ENCODE measurements at places on chromosomes 7 and 10. TPM values are rescaled to one million over a fixed set of nuclear protein-coding genes. Genes with fewer than 3 reads are reported as not detected.

MOGAT3 gene
- polyA plus RNA-seq: not detected

OPN4 gene
- not detected for polyA plus RNA-seq

PWWP2B gene
- 4.3 TPM for polyA plus RNA-seq

CRPPA gene
- polyA plus RNA-seq: 0.65 TPM

DNA sequence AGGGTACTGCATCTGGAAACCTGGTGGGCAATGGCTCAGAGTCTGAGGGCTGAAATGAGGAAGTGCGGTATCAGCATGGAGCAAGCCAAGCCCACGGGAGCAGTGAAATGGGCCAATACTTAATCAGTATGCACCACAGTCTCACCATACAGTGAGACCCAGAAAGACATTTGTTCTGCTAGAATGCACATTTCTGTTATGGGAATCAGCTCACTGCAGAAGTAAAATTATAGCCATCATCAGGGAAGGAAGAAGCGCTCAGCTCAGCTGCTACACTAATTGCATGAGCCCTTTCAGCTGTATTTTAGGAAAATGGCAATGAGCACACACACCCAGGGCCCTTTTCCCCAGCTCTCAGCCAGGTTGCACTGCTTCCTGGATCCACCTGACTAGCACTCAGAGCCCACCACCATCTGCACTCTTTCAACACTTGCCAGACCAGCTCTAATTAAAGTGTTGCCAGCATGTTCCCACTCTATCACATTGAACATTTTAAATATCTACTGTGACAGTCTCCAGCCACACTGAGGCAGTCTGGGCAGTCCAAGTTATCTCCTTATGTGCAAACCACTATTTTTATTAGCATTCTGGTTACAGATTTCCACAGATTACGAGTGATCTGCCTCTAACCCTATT, 44.2 kb upstream of the PIK3AP1 start:
- H3K4me1 ChIP-seq: peaks cover 10% of the 10 kb centered on the region
- H3K36me3 ChIP-seq: no peaks in the 10 kb centered on the region
- no peaks in the 10 kb centered on the region for H3K27me3 ChIP-seq
- no peak overlapping the region for H3K4me3 ChIP-seq
- DNase-seq: no peak

GRCh38 chr10:36817898-36818297, 307.5 kb upstream of the ANKRD30A start:
- no peak for DNase-seq
- no peaks in the 10 kb centered on the region for H3K27me3 ChIP-seq
- H3K36me3 ChIP-seq: no peaks in the 10 kb centered on the region
- no peak overlapping the region for H3K4me3 ChIP-seq
- H3K4me1 ChIP-seq: no peaks in the 10 kb centered on the region

- DNase-seq: no peak
- H3K27me3 ChIP-seq: peaks cover 1% of the 10 kb centered on the region
- H3K36me3 ChIP-seq: no peaks in the 10 kb centered on the region
- no peak overlapping the region for H3K27ac ChIP-seq
- no peak overlapping the region for H3K4me3 ChIP-seq
Observed at GRCh38 chr10:78283069-78283682, 249.5 kb downstream of the RPS24 start.

DNA sequence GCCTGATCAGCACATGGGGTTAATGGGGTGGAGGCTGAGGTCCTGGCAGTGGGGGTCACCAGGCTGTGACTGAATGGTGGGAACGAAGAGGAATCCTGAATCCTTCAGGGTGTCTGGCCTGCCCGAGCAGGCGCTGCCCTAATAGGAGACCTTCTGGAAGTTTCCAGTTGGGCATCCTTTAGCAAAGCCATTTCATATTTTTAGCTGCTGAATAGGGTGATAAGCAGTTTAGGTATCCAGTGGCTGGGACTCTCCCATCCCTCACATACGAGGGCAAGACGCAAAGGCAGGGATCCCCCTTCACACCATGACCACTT, 159.3 kb downstream of the SH3PXD2A start:
- H3K4me3 ChIP-seq: no peak overlapping the region
- H3K27me3 ChIP-seq: peaks cover 6% of the 10 kb centered on the region

Data from immature natural killer cell (primary cell).